Stimulated activated CD8-positive, alpha-beta memory T cell treated with anti-CD3 and anti-CD28 coated beads, Interleukin-15, amount 100 ng/mL, for 24 hours (primary cell): ENCODE measurements at places on chromosomes 13 and 19.

DNA sequence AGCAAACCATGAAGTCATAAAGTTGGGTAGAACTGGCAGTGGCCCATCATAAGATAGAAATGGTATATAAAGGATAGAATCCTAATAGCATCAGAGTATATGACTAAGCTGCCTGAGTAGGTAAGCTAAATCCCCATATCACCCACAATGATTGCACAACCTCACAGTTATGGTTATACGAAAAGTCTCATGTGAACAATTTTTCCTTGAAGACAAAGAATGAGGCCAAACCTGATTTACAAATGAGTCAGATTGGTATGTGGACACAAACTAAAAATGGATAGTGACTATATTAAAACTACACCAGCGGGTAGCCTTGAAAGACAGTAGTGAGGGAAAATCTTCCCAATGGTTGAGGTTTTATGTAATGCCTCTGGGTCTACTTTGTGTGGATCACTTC, 40.9 kb upstream of the UFM1 start:
- no peak for DNase-seq

DNA sequence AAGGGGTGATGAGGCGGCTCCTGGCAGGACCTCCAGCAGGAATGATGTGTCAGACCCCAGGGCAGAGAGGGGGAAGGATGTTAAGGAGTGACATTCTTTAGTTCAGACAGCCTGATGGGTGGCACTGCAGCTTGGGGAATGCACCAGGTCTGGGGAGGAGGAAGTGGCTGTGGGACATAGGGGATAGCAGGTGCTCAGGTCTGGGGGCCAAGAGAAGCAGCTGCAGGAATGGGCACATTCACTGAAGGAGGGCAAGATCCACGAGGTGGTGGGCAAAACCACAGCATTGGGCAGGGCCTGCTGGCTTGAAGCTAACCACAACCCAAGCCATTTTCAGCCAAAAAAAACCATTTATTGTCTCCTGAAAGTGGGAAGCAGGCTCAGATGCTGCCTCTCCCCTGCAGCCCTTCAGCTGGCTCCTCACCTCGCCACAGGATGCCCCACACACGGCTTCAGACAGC, 26.5 kb downstream of the COMP start:
- DNase-seq: no peak

GRCh38 chr13:21749410-21749809, 78.5 kb downstream of the FGF9 start:
- no peak for DNase-seq

DNA sequence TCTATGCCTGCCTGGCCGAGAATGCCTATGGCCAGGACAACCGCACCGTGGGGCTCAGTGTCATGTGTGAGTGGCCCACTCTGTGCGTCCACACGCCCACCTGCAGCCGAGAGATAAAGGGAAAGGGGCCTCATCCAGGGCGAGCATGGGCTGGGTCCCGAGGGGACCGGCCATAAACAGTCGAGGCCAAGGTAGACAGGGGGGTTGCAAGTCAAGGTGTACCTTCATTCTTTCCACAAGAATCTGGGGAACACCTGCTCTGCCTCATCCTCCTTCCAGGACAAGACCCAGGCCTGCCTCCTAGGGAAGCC, 8.3 kb downstream of the MAG start:
- DNase-seq: no peak

DNA sequence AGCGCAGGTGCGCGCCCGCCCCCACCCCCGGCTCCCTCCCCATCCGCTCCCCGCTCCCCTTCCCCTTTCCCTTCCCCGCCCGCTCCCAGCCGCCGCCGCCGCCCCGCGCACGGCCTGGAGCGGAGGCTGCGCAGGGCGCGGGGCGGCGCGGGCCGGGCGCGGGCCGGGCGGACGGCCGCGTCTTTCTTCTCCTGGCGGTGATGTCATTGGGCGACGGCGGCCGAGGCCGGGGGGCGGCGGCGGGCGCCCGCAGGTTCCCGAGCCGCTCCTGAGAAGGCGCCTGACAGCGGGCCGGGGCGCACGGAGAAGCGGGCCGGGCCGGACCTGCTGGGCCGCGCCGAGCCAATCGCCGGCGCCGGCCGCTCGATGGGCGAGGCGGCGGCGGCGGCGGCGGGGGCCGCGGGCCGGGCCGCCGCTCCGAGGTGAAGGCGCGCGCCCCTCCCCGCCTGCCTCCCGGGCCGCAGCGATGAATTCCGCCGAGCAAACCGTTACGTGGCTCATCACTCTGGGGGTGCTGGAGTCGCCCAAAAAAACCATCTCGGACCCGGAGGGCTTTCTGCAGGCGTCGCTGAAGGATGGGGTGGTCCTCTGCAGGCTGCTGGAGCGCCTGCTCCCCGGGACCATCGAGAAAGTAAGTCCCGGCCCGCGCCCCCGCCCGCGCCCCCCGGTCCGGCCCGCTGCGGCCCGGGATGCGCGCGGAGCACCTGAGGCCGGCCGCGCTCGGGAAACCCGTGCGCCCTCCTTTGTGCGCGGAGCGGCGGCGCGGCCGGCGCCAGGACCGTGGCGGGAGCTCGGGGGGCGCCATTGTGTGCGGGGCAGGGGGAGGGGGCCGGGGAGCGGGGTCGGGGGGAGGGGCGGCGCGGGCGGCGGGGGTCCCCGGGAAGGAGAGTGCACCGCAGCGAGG, at the start of gene ARHGEF7:
Gene ARHGEF7 (plus strand): TSS at position 250 of the 904 bp plus-strand sequence. CDS start 217 bp downstream, at position 467.
- no peak for DNase-seq

- DNase-seq: no peak
Observed at GRCh38 chr13:48843630-48844380, 131.9 kb upstream of the FNDC3A start.

DNA sequence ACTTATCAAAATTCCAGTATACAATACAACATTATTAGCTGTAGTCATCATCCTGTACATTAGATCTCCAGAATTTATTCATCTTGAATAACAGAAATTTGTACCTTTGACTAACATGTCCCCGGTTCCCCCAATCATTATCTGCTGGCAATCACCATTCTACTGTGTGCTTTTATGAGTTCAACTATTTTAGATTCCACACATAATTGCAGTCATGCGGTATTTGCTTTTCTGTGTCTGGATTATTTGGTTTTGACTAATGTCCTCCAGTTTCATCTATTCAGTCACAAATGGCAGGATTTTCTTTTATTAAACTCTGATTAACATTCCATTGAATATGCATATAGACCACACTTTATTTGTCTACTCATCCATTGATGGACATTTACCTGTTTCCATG, 530.7 kb upstream of the SLITRK1 start:
- no peak for DNase-seq

DNA sequence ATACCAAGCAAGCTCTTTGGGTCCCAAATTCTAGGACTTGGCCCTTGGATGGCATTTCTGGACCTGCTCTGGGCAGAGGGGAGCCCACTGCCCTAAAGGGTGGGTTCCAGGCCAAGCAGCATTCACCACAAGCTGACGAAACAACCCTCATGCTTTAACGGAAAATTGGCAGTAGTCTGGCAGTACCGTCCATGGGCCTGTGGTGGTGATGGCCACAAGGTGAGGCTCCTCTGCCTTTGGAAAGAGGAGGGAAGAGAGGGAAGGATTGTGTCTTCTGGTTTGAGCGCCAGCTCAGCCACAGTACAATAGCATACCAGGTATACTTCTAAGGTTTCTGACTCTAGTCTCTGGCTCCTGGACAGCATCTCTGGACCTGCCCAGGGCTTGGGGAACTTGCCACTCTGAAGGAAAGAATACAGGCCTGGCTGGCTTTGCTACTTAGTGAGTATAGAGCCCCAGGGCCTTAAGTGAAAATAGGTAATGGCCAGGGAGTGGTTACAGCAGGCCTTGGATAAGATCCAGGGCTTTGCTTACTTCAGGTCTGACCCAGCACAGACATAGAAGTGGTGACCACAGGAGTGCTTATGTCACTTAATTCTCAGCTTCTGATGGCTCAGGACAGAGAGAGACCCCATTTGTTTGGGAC, 595.5 kb downstream of the LMO7 start:
- DNase-seq: no peak

DNA sequence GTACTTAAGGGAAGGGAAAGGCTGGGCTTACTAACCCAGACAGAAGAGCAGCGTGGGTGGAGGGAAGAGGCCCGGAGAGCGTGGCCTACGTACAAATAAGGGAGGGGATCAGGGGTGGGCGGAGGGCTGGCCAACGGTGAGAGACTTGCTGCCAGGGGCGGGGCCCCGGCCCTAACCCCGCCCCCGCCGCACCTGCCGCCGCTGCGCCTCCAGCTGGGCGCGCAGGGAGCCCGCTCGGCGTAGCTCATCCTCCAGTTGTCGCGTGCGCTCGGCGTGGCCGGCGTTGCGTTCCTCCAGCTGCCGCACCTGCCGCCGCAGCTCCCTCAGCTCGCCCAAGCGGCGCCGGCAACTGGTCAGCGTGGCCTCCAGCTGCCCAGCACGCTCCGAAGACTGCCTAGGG, 5.7 kb downstream of the HOOK2 start:
- DNase-seq: no peak

DNA sequence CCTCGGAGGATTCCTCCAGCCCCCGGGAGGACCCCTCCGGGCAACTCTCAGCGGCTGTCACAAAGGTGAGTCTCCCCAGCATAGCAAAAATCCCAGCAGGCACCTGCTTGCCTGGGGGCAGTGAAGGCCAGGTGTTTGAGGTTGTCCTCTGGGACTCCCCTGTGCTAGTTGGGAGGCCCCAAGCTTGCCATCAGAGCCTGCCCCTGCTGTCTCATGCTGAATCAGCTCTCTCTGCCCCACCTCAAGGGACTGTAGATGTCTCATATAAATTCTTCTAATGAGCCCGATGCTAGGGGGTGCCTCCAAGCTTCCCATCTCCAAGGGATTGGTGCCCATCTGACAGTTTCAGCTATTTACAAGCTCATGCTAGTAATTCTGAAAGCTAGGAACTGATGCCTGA, 53.6 kb downstream of the NWD1 start:
- DNase-seq: no peak
